ENCODE measurements at places on chromosomes 5 and 9.

- DNase-seq, result no peak
Measured at GRCh38 chr9:130463763-130464745, 19.3 kb downstream of the ASS1 start.

DNA sequence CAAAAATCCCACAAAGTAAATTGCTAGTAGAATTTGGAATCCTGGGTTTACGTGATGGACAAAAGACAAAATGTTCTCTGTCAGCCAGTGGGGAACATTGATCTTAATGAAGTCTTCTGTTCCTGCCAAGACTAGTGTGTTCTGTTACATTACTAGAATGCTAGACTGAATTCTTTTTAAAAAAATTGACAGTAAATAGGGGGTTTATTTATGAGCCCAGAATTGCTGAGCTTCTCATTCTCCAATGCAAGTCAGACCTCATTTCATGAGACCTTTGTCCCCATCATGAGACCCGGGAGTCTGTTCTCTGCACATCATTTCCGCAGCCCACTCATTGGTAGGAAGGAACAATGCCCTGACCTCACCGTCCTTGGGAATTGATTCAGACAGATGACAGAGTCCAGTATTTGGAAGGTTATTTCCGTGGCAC is 173.8 kb upstream of the OTULINL start:
- DNase-seq, result no peak

DNA sequence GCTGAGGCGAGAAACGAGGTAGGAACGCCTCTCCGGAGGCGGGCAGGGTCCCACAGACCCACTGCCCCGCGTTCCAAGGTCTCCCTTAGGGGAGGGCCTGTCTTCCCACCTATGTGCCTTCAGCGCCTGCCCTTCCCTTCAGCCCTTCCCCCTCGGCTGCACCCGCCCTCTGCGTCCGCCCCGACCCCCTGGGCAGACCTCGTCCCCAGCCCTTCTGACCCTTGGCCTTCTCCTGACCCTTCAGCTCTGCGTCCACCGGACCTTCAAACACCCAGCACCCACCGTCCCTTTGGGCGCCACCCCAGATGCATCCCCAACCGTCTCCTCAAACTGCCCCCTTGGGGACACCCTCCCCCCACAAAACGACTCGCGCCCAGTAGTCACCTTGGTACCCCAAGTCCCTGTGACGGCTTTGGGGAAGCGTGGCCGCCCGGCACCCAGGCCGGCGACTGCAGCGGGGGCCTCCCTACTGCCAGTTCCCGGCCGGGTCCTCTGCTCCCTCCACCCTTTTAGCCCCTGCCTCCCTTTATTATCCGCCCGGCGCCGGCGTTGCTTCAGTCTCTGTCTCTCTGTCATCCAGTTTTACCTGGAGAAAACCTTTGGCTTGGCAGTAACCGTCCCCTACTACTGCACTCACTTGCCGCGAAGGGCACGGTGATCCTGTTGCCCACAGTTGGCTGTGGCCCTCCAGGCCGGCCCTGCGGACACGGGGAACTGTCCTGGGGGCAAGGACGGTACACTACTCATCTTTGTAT is 421 bp downstream of the RUSC2 start:
- DNase-seq, result no peak

DNA sequence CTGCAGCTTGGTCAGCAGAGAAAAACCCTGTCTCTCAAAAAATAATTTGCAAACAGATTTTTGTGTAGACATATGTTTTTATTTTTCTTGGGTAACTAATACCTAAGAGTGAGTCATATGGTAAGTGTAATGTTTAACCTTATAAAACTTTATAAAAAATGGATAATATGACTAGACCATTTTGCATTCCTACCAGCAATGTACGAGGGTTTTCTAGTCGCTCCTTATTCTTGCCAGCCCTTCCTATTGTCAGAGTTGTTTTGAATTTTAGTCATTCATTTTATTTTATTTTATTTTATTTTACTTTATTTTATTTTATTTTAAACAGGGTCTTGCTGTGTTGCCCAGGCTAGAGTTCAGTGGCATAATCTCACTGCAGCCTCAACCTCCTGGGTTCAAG is 37.8 kb downstream of the RABGAP1 start:
- DNase-seq, result no peak

DNA sequence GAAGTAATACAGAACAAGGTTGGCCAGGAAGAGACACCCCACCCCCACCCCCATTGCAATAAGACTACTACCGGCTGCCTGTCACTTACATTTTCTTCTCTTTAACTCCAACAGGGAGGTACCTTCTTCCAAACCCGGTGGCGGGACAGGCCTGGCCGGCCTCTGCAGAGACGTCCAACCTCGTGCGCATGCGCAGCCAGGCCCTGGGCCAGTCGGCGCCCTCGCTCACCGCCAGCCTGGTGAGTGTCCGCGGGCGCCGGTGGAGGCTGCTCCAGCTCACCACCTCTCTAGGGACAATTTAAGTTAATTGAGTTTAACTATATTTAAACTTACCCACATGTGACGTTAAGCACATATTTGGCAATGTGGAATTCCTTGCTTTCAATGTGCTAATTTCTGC is 192.4 kb downstream of the MAST4 start:
- no peak for DNase-seq

DNA sequence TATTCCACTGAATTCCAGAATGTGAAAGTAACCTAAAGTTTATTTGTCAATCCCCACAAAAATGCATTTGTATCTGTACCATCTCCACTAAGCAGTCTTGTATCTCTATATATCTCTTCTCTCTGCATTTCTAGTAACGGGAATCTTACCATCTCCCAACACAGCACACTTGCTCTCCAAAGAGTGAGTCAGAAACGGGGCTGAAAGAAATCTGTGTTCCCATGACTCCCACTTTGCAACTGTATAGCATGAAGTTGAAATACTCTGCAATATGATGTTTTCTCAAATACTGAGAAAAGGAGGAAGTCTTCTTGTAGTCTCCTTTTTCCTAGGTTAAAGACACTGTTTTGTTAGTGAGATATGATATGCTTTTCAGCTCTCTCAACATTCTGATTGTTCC is 848.8 kb upstream of the ACO1 start:
- no peak for DNase-seq

DNA sequence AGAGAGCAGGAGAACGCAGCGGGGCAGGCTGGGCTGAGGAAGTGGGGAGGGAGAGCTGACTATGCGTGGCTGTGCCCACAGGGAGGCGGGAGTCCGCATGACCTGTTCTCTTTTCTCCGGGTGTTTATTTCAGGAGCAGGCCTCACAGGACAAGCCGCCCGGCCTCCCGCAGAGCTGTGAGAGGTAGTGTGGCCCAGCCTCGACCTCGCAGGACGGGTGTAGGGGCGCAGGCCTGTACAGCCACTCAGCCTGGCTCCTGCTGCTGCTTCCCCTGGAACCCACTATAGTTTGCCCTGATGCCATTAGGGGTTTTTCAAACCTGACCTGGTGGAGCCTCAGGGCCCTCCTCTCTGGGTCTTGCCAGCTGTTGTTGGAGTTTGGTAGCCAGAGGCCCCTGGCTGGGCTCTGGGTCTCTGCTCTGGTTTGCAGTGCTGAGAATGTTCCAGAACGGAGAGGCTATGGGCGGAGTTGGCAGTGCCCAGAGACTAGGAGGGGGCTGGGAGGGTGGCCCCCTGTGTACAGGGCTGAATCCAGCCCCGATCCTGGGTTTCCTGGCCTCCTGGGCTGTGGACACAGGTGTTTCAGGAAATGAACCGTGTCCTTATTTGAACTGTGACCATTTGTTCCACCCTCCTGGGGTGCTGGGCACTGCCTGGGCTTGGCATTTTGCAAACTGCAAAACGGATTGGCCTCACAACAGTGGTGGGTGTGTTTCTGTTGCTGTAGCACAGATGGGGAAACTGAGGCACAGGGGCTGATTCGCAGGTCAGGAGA is 78.8 kb downstream of the WNK2 start:
- no peak for DNase-seq

GRCh38 chr9:19781240-19781639 is 7.6 kb downstream of the SLC24A2 start:
- DNase-seq, result no peak

- DNase-seq, result no peak
Measured at GRCh38 chr5:10091701-10092100, 158.0 kb downstream of the ATPSCKMT start.

- no peak for DNase-seq
Measured at GRCh38 chr5:41270423-41271251, 57.3 kb upstream of the C6 start.

DNA sequence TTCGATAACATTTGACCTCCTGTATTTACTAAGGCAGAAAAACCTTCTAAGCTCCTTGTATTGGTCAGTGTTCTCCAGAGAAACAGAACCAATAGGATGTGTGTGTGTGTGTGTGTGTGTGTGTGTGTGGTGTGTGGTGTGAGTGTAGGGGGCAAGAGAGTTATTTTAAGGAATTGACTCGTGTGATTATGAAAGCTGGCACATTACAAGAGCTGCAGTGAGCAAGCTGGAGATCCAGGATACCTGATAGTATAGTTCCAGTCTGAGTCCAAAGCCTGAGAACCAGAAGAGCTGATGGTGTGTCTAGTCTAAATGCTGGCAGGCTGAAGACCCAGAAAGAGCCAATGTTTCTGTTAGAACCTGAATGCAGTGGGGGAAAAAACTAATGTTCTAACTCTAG is 21.2 kb upstream of the PIK3R1 start:
- no peak for DNase-seq

Data from NK-92 treated with Interleukin-12 subunit alpha and Interleukin-12 subunit beta, amount 100 ng/mL, for 24 hours (cell line).